ENCODE measurements at places on chromosomes 4 and X.

DNA sequence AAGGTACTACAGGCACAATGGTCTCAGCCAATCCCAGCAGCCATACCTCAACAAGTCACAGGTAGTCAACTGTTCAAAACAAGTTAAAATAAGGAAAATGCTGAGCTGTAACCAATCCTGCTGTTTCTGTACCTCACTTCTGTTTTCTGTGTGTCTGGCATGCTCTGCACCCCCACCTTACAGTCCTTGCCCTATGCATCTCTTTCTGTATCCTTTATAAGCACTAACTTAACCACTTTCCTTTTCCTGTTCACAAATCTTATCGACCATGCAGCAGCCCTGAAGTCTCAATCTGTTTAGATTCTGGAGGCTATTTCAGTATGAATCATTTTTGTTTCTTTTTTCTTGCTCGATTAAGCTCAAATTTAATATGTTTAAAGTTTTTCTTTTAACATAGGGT lies 12.5 kb upstream of the FAM13A start:
- no peak overlapping the region for H3K27ac ChIP-seq
- H3K36me3 ChIP-seq, result no peaks in the 10 kb centered on the region
- H3K4me3 ChIP-seq, result no peak overlapping the region
- peaks cover 10% of the 10 kb centered on the region for H3K27me3 ChIP-seq

- no peaks in the 10 kb centered on the region for H3K4me1 ChIP-seq
- no peaks in the 10 kb centered on the region for H3K36me3 ChIP-seq
- H3K4me3 ChIP-seq, result no peak overlapping the region
- DNase-seq, result no peak
Measured at GRCh38 chr4:176981551-176981950, 188.8 kb upstream of the VEGFC start.

DNA sequence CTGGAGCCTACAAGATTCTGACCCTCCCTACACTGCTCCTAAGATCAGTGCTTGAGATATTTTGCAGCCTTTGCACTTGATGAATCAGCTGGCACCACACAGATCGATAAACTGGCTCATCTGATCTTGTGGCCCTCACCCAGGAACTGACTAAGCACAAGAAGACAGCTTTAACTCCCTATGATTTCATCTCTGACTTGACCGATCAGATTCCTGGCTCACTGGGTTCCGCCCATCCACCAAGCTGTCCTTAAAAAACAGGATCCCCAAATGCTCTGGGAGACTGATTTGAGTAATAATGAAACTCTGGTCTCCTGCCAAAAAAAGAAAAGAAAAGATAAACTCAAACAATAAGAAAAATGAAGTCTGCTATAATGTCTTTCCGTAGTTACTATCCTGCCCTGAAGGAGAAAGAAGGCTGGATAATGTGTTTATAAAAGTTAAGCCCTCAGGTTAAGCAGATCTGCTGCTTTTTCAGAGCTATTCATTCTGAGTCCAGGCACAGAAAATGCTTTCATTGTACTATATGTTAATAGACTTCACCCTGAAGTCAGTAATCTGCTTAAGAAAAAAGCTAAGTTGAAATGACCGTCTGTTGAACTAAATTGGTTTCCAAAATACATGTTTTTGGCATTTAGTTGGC lies 795.2 kb downstream of the TRIML1 start:
- H3K4me3 ChIP-seq, result no peak overlapping the region
- no peaks in the 10 kb centered on the region for H3K4me1 ChIP-seq
- no peak for DNase-seq
- H3K27ac ChIP-seq, result no peak overlapping the region
- H3K27me3 ChIP-seq, result no peaks in the 10 kb centered on the region
- no peaks in the 10 kb centered on the region for H3K36me3 ChIP-seq

- no peak overlapping the region for H3K4me3 ChIP-seq
- no peak for DNase-seq
- peaks cover 20% of the 10 kb centered on the region for H3K27me3 ChIP-seq
- no peak overlapping the region for H3K27ac ChIP-seq
Measured at GRCh38 chrX:10622197-10622596, 1.8 kb upstream of the MID1 start.

- no peak overlapping the region for H3K4me3 ChIP-seq
- no peaks in the 10 kb centered on the region for H3K4me1 ChIP-seq
- H3K27ac ChIP-seq, result no peak overlapping the region
- no peak for DNase-seq
- no peaks in the 10 kb centered on the region for H3K36me3 ChIP-seq
Measured at GRCh38 chrX:122464341-122464740, 719.7 kb upstream of the GRIA3 start.

- no peak for DNase-seq
Measured at GRCh38 chr4:22574880-22575279, 59.0 kb upstream of the ADGRA3 start.

All from effector memory CD8-positive, alpha-beta T cell (primary cell).